ENCODE measurements at places on chromosomes 2 and 18. TPM values are rescaled to one million over a fixed set of nuclear protein-coding genes. Genes with fewer than 3 reads are reported as not detected.

Gene IL1B
- 0.55 TPM for total RNA-seq

Gene GRP
- total RNA-seq: 2.9 TPM

Gene HOXD1
- 0.71 TPM for total RNA-seq

Gene DSG4
- total RNA-seq: not detected

Gene GLI2
- total RNA-seq: 2.9 TPM

Gene INHBB
- 1.4 TPM for total RNA-seq

Gene PMAIP1
- not detected for total RNA-seq

Gene ARHGAP25
- total RNA-seq: 2.6 TPM

GRCh38 chr2:196845371-196845770, 36.2 kb upstream of the C2orf66 start:
- DNase-seq: no peak

DNA sequence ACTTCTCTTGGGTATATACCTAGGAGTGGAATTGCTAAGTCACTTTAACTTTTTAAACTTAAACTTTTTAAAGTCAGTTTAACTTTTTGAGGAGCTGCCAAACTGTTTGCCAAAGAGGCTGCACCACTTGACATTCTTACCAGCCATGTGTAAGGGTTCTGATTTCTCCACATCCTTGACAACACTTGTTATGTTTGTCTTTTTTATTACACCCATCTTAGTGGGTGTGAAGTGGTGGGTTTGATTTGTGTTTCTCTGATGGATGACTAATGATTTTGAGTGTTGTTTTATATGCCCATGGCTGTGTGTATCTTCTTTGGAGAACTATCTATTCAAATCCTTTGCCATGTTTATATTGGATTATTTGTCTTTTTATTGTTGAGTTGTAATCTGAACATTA, 13.6 kb downstream of the ASAP2 start:
- no peak for DNase-seq

DNA sequence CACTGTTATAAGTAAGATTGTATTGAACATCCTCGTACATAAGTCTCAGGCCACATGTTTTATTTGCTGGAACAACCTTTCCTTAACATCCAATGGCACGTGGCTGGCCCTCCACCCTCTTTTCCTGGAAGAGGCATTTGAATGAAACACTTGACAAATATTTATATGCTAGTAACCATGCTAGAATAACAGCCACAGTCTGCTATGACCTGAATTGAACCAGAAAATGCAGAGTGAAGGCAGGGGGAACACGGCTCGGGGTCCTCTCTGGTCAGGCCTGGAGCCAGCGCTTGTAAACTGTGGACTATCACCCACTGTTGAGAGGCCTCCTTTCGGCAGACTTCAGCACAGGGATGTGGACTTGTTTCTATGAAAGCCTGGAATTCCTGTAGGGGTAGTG, 198.2 kb upstream of the COPS8 start:
- DNase-seq: peak; percentile 70

- DNase-seq: no peak
Observed at GRCh38 chr18:61554946-61555361, 221.7 kb downstream of the CDH20 start.

DNA sequence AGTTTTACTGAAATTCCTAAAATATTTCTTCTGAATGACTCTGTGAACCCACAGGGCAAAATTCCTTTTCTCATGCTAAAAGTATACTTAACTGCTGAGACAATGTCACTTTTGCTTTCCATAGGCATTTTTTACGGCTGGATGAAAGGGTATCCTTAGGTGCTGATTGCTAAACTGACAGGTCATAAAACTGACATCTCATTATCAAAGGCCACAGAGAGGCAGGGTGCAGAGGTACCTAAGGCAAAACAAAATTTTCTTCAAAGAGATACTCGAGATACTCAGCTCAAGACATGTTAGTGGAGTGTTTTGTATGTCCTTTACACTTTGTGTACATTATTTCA, 62.0 kb upstream of the WDR75 start:
- no peak for DNase-seq

- DNase-seq: no peak
Observed at GRCh38 chr2:222734703-222735014, 63.2 kb downstream of the MOGAT1 start.

- no peak for DNase-seq
Observed at GRCh38 chr2:86382698-86383097, 45.3 kb upstream of the REEP1 start.

GRCh38 chr2:170514140-170514539, 201.0 kb upstream of the SP5 start:
- peak; percentile 73 for DNase-seq

GRCh38 chr2:113134717-113135116, 7.3 kb downstream of the IL1RN start:
- DNase-seq: no peak

GRCh38 chr2:54638774-54639187, 84.7 kb upstream of the EML6 start:
- no peak for DNase-seq

DNA sequence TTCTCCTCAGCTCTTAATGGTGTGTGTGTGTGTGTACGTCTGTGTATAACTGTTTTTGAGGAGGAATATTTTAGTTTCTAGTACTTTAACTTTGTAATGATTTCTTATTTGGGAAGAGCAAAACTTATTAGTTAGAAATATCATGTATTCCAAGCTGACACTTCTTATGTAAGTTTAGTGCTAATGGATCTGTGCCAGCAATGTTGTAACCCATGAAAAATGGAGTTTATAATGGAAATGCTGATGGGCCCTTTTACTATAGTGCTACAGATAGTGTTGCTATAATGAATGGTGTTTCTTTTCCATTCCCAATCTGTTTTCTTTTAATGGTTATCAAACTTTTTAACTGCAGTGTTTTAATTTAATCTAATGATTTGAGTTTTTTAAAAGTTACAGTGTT, 49.8 kb upstream of the OTX1 start:
- DNase-seq: no peak

GRCh38 chr18:45496741-45497140, 118.5 kb upstream of the SLC14A2 start:
- no peak for DNase-seq

GRCh38 chr18:27711382-27711781, 465.5 kb downstream of the CDH2 start:
- DNase-seq: no peak

DNA sequence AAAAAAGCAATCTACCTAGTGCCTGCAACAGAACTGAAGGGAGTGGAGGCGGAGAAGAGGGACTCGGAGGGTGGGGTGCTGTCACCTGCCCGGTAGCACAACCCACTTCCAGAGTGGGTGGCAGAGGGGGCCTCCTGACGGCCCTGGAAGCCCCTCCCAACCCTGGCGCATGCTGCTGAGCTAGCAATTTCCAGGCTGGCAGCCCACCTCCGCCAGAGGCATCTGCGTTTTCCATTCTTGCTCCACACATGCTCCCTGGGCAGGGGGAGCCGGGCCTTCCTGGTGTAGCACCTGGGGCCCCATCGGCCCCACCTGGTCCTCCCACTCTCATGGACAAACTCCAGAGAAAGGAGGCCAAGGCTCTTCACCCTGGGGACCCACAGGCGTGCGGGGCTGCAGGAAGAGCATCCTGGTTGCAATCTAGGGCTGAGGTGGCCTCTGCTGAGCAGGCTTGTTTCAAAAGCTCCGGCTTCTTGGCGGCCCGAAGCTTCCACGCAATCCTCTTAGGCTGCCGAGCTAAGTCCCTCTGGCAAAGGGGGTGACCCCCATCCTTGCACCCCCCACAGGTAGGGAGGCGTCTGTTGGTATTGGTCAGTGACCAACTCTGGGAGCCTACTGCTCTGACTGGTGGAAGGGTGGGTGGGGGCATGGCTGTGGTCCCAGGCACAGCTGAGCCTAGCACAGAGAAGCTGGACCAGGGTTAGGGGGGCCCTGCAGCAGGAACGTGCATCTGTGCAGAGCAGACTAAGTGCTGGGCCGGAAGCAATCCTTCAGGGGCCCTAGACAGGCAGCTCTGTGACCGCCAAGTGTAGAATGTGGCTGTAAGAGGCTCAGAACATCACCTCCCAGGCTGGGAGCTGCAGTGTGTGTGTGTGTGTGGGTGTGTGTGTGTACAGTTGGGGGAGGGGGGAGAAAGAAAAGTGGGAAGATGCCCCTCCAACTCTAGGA, 2.6 kb downstream of the HS6ST1 start:
- peak; percentile 75 for DNase-seq
